Cardiac septum (tissue), 1 donor: ENCODE measurements at places on chromosomes 3 and 15. TPM values are rescaled to one million over a fixed set of nuclear protein-coding genes. Genes with fewer than 3 reads are reported as not detected.

DNA sequence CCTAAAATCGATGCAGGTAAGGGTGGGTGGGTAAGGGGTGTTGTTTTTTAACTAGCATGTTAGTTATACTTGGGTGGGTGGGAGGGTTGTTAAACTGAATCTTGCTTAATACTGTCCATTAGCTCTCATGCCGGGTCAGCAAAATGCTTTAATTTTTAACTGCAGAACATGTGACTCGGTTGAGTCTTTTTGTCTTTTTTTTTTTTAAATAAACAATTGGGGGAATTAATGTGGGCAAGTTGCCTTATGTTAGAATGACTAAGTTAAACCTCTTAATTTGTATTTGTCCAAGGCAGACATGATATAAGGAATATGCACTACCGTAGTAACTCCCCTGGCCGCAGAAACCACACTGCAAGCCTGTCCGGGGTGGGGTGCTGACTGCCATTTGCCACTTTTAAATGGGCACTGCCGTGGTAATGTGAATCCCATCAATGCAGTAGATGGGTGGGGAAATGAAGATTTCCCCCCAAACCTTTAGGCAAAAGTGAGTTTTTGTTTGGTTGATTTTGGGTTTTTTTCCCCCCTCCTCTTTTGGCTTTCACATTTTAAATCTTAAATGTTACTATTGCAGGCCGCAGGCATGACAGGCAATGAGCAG lies 54.3 kb upstream of the CCR4 start:
- DNase-seq: no peak

DNA sequence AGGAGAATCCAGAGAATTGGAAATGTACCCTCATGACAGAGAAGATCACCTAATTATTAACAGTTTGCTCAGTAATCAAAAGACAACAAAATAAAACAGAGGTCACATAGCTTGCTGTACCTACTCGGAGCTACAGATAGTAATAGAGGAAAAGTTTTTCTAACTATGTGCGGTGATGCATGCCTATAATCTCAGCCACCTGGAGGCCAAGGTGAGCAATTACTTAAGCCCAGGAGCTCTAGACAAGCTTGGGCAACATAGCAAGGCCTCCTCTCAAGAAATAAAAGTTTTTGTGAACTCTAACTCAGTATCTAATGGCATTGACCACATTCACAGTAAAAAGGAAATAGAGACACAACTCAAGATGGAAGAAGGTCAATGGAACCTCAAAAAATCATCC lies 243.6 kb downstream of the ATP8B4 start:
- no peak for DNase-seq

- no peak for DNase-seq
Measured at GRCh38 chr15:68081869-68082505, 27.9 kb downstream of the PIAS1 start.

MUSTN1 gene
- total RNA-seq: 15.9 TPM

DNA sequence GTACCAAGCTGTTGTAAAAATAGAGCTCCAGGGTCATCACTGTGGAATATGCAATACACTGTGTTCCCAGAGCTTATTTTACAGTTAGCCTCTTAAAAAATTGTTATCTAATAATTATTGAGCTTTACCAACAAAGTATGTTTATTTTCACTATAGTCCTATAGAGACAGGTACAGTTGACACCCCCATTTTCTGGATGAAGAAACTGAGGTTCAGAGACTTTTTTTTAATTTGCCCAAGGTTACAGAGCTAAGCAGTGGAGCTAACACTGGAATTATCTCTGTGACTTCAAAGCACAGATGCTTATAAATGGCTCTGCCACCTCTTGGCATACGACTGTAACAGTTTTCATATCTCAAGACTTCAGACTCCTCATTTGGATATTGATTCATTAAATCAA lies 126.4 kb downstream of the FEZF2 start:
- DNase-seq: no peak

GRCh38 chr3:127406309-127407025 lies 118.6 kb upstream of the PRR20G start:
- peak; percentile 72 for DNase-seq

GRCh38 chr3:66860771-66861170 lies 137.3 kb upstream of the KBTBD8 start:
- no peak for DNase-seq

NME9 gene
- not detected for total RNA-seq

CD200R1 gene
- total RNA-seq: 0.51 TPM

KCNMB3 gene
- 1.9 TPM for total RNA-seq

SFMBT1 gene
- 14.7 TPM for total RNA-seq

RBMS3 gene
- 49.0 TPM for total RNA-seq

SPTBN5 gene
- total RNA-seq: 2.4 TPM

- DNase-seq: no peak
Measured at GRCh38 chr3:56681984-56682461, 1.0 kb downstream of the TASOR start.

- DNase-seq: no peak
Measured at GRCh38 chr15:31609906-31610305, 283.3 kb downstream of the KLF13 start.

DNA sequence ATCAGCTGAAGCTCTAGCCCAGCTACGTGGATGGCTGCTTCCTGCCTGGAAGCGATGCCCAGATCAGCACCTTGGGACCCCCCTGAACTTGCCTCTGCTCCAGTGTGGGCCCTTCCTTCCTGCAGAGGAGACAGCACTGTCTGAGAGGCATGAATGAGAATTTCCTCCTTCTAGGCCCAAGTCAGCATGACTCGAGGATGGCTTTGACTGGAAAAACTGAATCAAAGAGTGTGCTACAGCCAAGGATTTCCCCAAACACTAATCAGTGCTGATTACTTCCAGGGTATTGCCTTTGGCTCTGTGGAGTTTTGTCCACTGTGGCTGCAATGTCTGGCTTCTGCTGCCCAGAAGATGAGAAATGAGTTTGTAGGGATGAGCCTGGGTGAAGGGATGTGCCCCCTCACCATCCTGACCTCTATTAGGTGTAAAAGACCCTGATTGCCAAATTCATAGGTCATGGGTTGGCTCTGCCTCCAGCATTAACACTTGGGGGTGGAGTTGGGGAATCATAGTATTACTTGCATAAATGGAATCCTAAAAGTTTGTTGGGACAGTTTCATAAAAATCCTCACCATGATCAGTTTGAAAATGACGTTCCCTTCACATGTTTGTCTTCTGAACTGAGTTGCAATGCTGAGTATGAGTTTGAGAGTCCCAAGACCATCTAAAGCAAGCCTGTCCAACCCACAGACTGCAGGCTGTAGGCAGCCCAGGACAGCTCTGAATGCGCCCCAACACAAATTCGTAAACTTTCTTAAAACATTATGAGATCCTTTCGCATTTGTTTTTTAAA lies 36.7 kb downstream of the FLNB start:
- no peak for DNase-seq

DNA sequence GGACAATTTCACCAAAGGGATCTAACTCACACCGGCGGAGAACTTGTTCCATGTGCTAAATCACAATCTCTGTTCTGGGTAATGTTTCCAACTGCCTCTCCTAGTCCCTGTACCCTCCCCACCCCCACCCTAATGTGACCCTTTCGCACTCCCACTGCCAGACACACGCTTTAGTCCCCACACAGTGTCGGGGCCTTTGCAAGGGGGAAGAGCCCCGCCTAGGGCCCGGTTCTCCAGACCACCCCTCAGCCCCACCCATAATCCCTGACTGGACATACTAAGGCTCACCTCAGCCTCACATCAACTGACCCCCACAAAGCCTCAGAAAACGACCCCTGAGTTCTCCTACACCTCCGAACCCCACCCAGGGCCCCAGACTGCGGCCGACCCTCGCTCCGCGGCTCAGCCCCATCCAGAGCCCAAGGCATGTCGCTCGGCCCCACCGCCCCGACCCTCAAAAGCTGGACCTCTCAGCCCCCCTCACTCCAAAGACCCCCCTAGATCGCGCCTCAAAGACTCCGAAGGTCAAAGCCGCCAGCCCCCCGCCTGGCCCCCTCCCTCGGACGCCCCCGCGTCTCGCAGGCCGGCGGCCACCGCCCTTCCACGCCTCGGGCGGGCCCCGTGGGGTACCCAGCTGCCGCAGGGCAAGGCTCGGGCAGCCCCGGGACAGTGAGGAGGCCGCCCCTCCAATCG lies 72.0 kb upstream of the MAP4 start:
- DNase-seq: no peak

DNA sequence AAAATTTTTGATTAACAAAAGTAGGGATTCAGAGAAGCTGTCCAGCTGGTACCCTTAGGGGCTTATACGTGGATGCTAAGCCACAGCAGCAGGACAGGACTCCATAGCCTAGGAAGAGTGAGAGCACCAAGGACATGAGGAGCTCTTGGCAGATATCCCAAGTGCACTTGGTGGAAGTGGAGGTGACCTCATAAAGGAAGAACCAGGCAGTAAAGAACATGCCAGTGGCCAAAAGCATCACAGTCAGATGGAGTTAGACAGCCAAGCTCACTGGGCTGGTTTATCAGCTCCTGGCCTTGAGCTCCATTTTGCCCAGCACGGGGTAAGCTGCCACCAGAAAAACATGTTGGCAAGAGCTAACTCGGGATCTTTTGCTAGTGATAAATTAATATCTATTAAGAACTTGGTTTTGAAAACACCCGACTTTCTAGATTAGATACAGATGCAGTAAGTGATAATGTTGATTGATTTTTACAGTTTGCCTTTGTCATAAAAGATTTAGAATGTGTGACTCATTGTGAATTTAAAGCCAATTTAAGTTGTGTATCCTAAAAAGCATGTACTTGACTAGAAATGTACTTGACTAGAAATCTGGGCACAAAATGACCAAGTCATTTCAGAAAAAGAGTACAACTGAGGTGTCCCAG lies 108.0 kb downstream of the CMSS1 start:
- DNase-seq: no peak

SENP8 gene
- total RNA-seq: 4.2 TPM

DNA sequence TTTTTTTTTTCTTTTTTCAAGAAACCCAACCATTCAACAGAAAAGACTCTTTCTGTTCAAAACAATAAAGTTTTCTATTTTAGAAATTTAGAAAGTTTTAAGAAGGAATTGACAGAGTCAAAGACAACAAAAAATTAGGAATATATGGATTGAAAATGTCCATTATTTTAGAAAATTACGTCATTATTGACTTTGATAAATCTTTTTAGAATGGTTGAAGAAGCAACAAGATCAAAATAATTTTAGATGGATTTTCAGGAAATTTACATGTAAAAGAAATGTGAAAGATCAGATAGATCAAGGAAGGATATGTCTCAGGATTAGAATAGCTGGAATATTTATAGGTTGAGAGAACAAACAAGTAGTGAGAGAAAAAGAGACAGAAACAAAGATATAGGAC lies 8.4 kb upstream of the KCNH8 start:
- DNase-seq: no peak

DNA sequence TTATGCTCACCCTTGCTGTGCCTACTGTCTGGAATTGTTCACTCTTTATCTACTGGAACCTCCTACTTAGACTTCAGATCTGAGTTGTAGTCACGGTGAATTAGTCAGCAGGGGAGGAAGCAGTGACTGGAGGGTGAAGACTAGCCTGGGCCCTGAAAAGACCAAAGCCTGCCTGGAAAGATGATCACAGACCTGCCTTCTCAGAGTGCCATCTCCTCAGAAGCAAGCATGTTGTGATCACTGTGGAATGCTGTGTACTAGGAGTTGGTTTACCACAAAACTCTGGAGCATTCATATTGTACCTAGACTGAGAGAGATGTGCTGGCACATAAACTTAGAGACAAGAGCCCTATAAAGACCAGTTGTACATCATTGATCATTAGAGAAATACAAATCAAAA lies 100.7 kb upstream of the SCN10A start:
- no peak for DNase-seq

GRCh38 chr3:30775040-30775439 lies 119.4 kb downstream of the GADL1 start:
- DNase-seq: no peak

GRCh38 chr15:55829826-55830225 lies 86.9 kb upstream of the PRTG start:
- DNase-seq: no peak

GRCh38 chr15:57489122-57489521 lies 102.6 kb upstream of the MYZAP start:
- no peak for DNase-seq

GRCh38 chr15:101499863-101500713 lies 10.6 kb upstream of the PCSK6 start:
- peak; percentile 87 for DNase-seq

DNA sequence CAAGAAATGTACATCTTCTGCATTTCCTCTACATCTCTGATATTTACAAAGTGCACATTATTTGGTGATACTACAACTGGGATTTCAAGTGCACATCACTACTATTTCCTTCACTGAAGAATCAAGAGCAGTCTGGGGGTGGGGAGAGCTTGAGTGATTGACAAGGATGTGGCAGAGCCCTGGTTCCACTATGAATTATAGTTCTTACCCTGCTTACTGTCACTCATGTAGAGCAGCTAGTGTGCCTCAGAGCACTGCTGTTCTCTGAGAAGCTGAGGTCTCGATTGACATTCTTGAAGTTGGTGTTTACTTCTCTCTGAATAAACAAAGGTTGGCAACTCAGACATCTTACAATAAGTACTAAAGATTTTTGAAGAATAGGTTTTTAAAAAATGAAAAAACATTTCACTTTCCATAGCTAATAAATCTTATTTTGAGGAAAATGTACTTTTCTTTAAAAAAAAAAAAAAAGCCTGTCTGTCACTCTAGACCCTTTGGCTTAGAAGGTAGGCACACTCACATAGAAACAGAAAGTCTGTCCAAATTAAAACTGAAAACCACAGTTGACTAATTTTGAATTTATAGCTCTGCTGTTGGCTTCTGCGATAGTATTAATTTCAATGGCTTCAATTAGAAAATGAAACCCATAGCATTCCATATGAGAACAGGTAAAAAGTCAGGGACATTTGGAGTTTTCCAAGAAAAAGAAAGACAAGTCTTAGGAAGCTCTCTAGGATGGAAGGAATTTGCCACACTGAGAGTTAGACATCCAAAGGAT lies 5.6 kb downstream of the GREM1 start:
- no peak for DNase-seq

SLC28A2 gene
- not detected for total RNA-seq

- DNase-seq: no peak
Measured at GRCh38 chr3:170524073-170524472, 61.8 kb downstream of the SLC7A14 start.

FAM107A gene
- total RNA-seq: 29.9 TPM

DNA sequence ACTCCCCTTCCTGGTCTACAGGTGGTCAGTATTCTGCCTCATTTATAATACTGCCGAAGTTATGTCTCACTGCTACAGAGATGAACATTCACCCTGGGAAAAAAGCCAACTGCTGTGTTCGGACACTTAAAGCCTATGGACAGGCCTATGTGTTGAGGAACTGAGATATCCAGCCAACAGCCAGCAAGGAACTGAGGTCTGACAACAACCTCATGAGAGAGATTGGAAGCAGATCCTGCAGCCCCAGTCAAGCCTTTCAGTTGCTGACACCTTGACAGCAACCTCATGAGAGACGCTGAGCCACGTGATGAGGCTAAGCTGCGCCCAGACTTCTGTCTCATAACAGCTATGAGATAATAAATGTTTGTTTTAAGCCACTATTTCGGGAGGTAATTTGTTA lies 18.2 kb upstream of the FHIT start:
- no peak for DNase-seq

EOMES gene
- not detected for total RNA-seq

DNA sequence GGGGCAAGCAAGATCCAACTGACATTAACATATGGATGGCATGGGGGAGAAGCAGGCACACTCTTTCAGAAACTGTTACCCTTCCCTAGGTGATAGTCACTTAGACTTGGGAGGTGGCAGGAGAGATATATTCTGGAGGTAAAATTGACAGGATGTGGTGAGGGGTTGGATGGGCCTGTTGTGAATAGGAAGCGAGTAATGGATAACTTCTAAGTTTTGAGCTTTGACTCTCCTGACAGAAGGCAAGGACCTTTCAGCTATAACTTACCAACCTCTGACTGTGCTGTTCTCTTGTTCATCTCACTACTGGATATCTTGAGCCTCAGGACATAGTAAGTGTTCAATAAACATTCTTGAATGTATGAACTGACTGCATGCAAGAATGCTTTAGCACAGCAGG lies 1.9 kb upstream of the PDIA5 start:
- no peak for DNase-seq
